Stimulated activated CD8-positive, alpha-beta memory T cell treated with anti-CD3 and anti-CD28 coated beads, Interleukin-4, amount 100 ng/mL, for 4 hours (primary cell): ENCODE measurements at places on chromosomes 5 and 9.

- no peak for DNase-seq
Measured at GRCh38 chr9:129572052-129572425, 48.9 kb downstream of the C9orf50 start.

DNA sequence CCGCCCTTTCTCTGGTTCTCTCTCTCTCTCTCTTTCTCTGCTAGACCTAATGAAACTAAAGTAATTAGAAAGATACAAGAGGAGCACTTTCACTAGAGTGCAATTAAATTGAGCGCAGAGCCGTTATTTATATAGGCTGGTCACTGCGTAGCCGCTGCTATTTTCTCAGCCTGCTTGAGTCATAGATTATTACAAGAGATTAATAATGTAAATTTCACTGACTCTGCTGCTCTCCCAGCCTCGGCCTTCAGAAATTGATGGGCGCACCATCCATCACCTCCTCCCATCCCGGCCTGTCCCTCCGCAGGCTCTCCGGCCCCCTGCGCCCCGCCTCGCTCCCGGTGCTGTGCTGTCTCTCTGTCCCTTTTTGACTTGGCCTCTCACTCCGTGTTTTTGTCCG is 268.0 kb upstream of the MVB12B start:
- no peak for DNase-seq

DNA sequence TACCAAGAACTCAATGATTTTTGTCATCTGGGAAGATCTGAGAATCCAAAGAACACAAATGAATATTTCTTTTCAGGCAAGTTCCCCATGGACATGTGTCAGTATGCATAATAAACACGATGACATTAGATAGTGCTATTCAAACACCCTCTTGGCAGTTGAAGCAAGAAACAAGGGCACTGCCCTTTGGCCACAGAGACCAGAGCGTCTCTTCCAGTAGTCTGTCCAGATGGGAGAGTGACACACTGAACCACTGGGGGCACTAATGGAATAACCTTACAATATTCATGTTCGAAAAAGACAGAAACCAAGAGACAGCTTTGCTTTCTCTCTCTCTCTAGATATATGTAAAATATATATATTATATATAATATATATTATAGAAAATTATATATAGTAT is 301.9 kb downstream of the CTNND2 start:
- no peak for DNase-seq

DNA sequence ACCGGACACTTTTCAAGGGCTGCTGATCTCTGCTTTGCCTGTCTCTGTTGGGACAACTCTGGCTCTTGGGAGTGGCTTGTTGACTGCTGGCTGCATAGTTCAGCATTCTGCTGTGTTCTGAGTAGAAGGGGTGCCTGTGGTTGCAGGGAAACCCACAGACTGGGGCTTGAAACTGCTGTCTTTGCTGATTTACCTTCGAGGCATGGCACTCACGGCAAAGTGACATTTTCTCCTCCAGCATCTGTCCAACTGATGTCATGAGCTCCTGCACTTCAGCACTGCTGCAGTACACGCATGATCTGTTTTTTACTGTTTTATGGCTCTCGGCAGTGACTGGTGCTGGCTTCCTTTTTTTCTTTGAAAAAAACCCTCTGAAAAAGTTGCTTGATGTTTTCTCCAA is 69.2 kb downstream of the SPATA31D1 start:
- DNase-seq, result no peak

- DNase-seq, result no peak
Measured at GRCh38 chr9:114383521-114384231, 4.1 kb downstream of the AKNA start.
